ENCODE measurements at places on chromosomes 4 and X.

- no peak for DNase-seq
Measured at GRCh38 chr4:20621476-20621875, 78.8 kb upstream of the PACRGL start.

DNA sequence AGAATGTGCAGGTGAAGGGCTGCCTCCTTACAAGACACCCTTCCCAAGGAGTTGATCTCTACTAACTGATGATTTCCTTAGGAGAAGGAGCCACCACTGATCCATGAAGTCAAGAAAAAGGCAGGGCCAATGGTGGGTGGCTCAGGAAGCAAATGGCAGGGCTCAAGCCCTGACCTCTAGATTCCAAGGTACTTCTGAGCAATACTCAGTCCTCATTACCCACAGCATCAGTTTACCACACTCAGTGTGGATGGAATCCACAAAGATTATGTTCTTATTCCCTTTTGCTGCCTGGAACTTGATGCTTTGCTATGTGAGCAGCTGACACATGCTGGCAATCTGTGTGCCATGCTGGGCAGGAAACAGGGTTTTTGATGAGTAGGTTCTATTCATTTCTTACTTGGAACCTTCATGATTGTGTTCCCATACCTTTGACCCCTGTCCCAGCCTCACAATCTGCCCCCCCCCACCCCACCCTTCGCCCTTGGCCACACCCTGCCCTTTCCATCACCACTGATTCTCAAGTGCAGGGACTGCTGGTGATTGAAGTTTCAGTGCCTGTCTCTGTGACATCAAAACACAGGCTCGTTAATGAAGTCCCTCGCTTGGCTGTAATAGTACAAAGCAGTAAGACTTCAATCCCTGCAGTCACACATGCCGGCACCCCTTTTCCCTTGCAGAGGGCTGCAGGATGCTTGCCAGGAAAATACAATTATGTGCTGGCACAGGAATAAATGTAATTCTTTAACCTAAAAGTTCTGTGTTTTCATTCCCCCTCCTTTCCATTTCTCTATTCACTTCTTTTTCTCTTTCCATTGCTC lies 135.6 kb upstream of the GPC4 start:
- no peak for DNase-seq

- no peak for DNase-seq
Measured at GRCh38 chrX:38347136-38347535, 5.3 kb upstream of the OTC start.

DNA sequence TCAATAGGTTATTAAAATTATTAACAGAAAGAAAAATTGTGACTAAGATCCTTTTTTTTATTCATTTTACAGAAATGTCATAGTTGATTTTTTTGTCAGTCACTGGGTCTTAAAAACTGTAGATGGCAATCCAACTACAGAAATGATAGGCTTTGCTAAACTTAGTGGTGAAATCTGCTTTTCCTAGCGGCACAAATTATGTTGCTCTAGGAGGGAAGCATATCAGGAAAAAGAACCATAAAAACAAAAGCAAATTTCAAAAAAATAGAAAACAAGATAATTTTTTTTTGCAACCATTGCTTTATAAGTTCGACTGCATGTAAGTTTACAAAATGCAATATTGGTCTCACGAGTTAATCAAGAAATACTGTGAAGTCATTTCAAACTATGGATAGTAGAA lies 443.5 kb upstream of the IGFBP7 start:
- no peak for DNase-seq

- DNase-seq, result no peak
Measured at GRCh38 chr4:89879215-89879614, 15.4 kb upstream of the MMRN1 start.

DNA sequence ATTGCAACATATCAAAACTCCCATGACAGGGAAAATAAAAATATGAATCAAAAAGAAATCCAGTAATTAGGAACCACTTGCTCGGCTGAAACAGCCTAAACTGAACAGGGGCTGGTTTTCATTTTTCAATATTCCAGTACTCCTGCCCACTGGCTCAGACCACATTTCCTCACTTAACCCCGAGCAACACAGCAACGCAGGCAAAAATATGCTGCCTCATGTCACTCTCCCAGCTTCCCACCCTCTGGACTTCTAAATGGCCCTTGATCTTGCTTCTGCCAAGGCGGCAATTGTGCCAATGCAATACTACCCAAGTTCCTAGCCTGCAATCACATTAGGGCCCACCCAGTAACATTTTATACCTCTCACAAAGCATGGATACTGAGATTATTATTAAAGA lies 30.6 kb downstream of the USP46 start:
- no peak for DNase-seq

DNA sequence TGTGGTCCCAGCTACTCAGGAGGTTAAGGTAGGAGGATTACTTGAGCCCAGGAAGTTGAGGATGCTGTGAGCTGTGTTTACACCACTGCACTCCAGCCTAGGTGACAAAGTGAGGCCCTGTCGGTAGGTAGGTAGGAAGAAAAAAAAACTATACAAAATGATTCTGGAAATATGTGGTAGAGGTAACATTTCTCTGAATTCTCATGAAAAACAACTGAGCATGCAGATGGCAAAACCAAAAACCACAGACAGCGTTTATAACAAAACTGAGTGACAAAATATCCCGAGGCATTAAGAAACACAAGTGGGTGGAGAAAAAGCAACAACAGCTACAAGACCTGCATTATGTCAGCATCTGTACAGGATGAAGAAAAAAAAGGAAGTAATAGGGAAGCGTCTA lies 211.7 kb downstream of the DLG3 start:
- no peak for DNase-seq

GRCh38 chrX:31629195-31629594 lies 557.4 kb upstream of the FTHL17 start:
- no peak for DNase-seq

- no peak for DNase-seq
Measured at GRCh38 chr4:157115613-157116335, 39.8 kb downstream of the GLRB start.

DNA sequence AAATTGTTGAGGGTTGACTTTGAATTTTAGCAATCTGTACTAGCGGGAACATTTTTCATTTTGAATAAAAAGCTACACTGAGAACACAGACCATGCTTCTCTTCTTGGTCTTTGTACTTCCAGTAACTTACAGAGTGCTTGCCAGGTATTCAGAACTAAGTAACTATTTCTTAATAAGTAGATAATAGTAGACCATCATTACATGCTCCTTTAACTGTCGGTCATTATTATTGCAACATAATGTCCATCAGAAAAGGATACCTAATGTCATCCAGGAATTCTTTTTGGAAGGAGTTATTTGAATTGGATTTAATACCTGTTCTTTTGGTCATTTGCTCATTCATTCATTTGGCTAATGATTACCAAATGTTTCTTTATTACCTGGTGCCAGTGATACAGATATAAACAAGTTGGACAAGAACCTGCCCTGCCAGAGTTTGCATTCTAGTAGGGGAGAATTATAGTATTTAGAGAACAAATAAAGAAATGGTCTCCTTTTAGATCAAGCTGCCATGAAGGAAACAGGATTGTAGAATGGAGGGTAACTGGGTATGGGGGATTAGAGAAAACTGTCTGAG lies 32.7 kb downstream of the CWH43 start:
- DNase-seq, result no peak

GRCh38 chrX:67583171-67583570 lies 39.4 kb downstream of the AR start:
- DNase-seq, result no peak

DNA sequence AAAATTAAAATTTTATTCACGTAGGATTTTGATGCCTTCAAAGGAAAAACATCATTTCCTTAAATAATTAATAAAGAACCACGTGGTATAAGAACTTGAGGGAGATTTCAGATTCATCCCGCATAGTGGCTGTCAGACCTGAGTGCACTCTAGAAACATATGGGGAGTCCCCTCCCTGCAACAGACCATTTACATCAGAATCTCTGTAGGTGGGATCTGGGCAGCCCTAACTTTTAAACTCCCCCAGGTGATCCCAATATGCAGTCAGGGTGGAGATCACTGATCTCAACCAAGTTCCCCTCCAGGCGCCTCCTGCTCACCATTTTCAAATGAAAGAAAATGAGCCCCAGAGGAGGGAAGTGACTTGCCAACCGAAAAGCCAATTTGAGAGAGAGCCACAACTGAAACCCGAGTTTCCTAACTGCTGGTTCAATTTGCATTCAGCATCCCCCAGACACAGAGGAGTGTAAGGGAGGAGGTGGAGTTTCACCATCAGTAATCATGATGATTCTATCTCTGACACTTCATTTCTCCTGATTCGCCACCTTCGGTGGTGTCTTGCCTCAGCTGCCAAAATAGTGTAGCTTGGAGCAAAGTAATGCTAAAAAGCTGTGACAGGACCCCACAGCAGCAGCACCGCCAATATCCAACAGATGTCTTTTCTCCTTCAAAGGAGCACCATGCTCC lies 11.4 kb downstream of the RNF150 start:
- no peak for DNase-seq

DNA sequence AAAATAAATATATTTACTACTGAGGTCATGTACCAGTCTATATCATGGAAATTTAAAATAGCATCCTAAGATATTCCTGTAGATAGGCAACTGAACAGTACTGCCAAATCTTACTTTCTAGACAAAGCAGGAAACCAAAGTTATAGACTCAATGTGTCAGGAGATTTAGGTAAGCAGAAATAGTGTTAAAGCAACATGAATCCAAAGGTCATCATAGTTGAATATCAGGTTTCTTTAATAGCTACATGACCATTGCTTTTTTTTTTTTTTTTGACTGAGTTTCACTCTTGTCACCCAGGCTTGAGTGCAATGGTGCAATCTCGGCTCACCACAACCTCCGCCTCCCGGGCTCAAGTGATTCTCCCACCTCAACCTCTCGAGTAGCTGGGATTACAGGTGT lies 20.2 kb upstream of the ACSL4 start:
- DNase-seq, result no peak

- DNase-seq, result no peak
Measured at GRCh38 chr4:137238456-137239162, 293.7 kb downstream of the PCDH18 start.

DNA sequence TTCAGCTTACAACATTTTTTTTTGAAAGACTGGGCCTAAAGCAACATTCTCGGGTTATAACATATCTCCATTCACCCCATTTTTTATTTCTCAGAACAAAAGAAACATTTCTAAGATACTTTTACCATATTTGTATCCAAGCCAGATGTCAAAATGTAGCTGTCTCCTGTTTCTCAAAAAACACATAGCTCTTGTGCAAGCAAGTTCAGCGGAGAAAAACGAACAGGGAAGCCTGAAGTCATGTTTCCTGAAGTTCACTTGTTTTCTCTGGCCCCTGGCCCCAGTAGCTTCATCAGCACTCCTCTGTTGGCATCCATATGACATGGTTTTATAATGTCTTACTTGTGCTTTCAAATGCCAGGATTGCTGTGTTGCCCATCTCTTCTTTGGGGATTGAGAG lies 218.2 kb downstream of the BANK1 start:
- DNase-seq, result no peak

GRCh38 chr4:8076023-8076422 lies 82.6 kb downstream of the ABLIM2 start:
- DNase-seq, result no peak

DNA sequence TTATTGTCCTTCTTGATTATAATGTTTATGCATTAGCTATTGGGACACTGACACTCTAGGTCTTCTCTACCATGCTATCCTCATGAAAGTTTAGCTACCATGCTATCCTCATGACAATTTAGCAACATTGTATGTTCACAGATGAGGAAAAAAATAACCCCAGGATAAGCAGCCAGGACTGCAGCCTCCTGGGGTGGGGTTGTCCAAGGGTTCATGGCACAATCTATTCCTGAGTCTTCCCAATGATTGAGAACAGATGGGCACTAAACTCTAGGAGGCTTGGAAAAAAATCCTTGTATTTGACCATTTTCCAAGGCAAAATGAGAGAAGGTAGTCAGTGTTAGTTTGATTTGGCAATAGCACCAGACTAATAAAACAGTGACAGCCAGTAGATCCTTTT lies 619.8 kb upstream of the LCORL start:
- DNase-seq, result no peak

- no peak for DNase-seq
Measured at GRCh38 chr4:88599714-88600113, 7.4 kb downstream of the HERC3 start.

DNA sequence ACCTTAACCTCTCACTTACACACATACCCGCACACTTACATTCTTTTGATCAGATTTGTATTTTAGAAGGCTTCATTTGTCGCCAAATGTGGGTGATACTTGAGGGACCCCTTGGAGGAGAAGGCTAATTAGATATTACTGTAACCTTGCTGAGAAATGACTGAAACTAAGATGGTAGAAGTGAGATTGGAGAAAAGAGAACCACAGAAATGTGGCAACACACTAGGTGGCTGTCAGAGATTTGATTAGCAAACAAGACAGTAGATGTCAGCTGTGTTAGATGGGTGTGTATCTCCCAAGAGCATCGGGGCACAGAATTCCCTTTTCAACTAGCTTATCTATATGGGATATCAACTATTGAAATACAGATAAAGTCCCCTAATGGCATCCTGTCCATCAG lies 149.3 kb upstream of the FABP2 start:
- DNase-seq, result no peak

GRCh38 chr4:25058796-25059195 lies 28.1 kb upstream of the LGI2 start:
- no peak for DNase-seq

DNA sequence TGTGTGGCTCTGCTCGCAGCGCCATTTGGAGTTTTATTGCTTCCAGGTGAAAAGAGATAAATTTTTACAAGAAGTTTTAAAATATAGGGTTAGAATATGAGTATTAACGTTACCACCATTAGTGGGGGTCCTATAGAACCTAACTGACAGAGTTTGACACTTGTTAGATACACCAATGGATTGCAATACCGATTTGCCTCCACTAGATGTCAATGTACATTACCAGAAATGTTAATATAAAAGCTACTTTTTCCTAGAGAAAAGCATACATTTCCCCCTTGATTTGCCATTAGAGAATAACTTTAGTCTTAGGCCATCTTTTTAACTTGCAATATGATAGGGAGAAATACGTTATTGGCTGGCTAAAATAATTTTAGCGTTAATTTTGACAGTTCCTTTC lies 108.4 kb downstream of the LINC00632 start:
- DNase-seq, result no peak

DNA sequence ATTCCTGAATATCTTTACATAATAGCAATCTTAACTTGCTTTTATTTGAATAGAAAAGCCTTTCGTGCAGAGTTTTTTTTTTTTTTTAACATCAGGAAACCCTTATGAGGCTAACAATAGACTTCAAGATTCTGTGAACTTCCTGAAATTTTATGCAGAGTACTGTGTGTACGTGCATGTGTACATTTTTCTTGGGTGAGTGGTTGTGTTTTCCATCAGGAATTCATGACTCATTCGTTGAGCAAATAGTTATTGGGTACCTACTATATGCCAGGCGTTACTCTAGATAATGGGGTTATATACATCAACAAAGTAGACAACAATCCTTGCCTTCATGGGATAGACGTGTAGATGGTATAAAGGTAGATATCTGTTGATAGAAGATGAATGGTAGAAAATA lies 59.1 kb downstream of the MRPL1 start:
- peak; percentile 75 for DNase-seq

All from AG04450 (cell line).